ENCODE measurements at places on chromosomes 4 and X.

DNA sequence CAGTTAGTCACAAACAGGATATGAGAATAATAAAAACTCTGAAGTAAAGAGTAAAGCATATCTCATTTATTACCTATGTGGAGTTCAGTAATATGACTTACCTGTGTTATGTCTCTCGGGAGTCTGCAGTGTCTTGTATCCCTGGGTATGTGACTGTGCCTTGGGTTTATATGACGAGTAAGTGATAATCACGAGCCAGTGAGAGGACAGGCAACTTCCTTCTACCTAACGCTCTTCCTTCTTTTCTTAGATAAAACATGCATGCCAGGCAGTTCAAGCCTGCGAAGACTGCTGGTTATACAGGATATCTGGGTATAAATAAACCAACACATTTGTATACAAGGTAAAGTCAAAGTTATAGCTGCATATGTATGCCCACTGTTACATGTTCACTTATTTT is at the start of gene HPGDS:
Gene HPGDS, minus strand, starts transcription at position 143 of the 400 bp plus-strand sequence. CDS start 8,207 bp downstream, outside the sequence.
- no peak for DNase-seq

GRCh38 chr4:106338671-106339070 is 22.3 kb downstream of the AIMP1 start:
- no peak for DNase-seq

- no peak for DNase-seq
Measured at GRCh38 chr4:52982255-52982945, 120.3 kb downstream of the RASL11B start.

DNA sequence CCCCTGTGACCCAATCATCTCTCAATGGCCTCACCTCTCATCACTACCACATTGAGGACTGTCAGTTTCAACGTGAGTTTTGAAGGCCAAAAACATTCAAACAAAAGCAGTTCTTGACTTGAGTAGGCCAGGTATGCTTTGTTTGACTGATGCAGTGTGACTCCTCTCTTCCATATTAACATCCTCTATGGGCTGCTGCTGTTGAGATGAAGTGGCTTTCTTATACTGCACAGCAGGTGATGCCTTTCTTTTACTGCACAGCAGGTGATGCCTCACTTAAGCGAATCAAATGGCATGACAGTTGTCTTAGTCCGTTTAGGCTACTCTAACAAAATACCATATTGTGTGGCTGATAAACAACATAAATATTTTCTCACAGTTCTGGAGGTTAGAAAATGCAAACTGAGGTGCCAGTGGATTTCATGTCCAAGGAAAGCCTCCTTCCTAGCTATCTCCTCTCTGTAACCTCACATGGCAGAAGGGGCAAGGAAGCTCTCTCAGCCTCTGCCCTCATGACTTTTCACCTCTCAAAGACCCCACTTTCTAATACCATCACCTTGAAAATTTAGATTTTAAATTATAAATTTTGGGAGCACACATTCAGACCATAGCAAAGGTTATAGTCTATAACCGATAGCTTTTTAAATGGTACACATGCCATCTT is 2267.9 kb upstream of the AGA start:
- DNase-seq: no peak

DNA sequence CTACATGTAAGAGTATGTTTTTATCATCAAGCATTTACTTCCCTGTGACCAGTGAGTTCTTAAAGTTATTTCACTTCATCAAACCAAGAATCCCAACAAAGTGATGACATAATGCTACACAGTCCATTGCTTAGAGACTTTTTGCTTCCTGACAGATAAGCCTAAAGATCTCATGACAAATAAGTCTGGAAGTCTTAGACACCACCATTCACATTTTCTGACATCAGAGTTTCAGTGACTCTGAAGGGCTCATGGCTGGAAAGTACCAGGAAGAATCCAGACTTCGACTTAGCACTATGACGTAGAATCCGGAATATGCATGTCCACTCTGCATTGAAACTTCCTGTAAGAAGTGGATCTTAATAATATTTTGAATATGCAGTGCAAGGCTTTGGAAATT is 53.7 kb downstream of the CLDN22 start:
- no peak for DNase-seq

GRCh38 chrX:24242649-24243175 is 71.2 kb downstream of the SUPT20HL2 start:
- DNase-seq: no peak

DNA sequence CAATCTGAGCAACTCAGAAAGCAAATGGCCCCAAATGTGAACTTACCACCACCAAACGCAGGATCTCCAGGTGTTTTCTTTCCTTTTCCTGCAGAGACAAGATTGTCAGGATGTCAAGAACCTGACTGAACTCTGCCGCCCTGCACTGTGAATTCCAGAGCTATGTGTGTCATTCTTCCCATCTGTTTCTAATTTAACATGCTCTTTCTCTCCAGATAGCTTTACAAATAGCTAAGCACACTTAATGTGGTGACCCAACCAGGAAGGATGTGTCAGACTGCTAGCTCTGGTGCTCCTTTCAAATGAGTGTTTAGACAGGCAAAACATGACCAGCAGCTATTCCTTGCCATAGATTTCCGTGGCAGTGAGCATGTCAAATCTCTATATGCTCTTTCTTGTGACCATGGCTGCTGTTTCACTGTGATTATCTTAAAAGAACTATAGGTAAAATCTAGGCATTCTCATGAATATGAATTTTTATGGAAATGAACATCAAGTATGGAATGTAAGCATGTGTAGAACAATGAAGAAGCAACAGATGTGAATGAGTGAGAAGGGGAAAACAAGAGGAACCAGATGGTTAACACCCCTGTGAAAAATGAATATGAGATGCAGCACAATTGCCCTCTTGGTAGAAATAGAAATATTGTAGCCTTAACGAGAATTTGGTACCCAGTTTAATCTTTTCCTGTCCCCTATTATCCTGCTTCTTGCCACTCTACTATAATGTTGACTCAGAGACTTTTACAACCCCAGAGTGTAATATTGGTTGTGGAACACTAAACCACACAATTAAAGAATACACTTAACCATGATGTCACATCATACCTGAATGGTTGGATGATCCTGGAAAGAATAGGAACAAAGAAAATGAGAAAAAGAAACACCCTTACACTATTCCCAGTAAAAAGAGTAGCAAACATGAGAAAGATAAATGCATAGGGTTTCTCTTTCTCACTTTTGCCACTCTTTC is 247.8 kb upstream of the DKK2 start:
- DNase-seq: no peak

DNA sequence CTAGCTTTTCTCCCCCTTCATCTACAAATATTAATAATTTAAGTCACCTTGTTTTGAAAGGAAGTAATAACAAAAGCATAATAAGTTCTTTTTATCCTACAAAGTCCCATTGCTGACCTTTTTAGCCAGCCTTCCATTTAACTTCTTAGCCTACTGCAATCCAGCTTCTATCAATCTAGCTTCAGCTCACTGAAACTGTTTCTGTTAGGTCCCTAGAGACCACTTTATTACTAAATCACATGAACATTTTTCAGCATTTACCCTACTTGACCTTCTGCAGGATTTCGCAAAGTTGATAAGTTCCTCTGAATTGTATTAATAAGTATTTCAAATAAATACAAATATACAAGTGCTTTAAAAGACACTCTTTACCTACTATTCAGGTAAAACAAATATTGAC is 186.5 kb downstream of the ANTXR2 start:
- DNase-seq: no peak

DNA sequence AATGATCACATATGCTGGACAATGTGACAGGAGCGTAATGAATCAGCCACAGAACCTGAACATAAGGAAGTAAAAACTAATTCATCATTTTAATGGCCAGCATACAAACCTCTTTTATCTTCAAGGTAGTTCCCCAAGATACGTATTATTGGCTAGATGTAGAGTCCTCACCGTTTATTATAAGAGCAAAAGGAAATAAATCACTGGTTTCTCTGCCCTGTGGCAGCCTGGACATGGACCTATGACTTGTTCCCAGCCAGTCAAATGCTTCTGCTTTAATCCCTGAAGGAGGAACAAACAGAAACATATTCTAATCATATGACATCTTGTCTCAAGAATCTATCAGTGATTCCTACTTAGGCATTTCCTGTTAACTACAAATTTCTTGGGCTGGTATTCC is 86.8 kb upstream of the FAM241A start:
- DNase-seq: no peak

DNA sequence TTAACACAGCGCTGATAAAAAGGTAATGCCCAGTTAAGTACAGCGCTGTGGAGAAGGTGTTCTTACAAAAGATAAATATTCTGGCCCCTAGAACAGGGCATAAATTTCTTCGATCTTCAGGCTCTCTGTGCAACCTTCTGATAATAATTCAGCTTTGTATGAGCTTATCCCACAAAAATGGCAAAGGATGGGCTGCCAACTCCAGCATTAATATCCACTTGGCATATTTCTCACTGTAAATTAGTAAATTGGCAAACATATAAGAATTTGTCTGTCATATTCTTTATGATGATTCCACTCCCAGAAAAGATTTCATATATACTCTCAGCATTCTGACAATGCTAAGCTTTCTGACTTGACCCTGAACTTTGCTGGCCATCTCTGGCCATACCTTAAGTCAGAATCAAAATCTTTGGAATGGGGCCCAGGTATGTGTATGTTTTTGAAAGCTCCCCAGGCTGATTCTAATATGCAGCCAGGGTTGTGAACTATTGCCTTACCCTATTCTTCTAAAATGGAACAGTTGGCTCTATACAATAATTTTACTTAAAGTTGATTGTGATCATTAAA is 134.8 kb downstream of the FRYL start:
- no peak for DNase-seq

- no peak for DNase-seq
Measured at GRCh38 chrX:45353456-45353855, 152.8 kb upstream of the DIPK2B start.

DNA sequence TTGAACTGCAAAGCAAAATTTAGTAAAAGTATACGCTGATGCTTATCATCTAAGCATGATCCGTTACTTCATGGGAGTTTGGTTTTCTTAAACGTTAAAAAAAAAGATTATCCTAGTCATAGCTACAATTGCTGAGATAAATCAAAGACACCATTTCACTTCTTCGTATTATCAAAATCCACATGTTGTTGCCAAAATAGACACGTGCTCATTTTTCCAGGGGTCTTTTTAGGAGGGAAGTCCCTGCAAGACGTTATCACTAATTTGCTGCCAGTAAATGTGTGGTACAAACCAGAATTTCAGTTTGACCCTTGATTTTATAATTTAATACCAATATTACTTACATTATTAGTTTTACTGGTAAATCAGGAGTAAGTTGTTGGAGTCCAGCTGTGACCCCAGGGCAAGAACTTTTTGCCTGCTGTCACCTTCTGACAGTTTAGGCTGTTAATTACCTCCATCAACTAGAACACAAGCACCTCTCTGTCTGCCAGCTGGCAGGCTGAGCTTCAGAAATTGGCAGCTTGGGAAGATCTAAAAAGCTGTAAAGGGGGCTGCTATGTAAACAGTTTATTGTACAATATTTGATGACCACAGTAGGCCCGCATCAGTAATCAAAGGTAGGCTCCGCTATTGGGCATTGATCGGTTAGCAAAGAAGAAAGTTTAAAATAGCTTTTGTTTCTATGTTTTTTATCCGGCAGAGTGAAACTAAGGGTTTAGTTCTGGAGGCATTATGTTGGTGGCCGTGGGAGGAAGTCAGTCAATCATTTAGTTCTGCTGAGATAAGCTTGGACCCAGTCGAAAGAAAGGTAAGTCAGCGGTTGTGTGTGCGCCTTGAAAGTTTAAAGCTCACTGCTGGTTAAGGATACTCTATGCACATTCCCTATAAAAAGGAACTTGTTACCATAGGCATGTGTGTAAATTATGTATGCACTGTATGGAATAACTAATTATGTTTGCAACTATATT is 196.4 kb downstream of the FBXO8 start:
- no peak for DNase-seq

- no peak for DNase-seq
Measured at GRCh38 chr4:156128616-156129015, 174.9 kb upstream of the CTSO start.

- no peak for DNase-seq
Measured at GRCh38 chr4:128130621-128131020, 69.5 kb downstream of the LARP1B start.

GRCh38 chr4:84699001-84699671 is 116.2 kb downstream of the CDS1 start:
- DNase-seq: no peak

DNA sequence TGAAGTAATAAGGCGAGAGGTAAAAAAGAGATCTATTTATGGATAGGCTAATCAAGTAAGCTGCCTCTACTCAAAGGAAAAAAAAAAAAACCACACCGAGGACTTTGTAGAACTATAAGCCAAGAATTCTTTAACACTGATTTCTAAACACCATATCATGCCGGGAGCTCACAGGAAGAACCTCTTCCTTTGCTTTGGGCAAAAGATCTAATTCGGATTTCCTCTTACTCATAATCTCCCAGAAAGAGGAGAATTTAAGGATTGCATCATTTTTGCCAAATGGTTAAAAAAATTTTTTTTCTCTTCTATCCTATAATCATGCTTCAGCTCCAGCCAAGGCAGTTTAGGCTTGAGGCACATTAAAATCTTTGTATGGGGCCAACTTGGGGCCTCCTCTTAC is 95.5 kb downstream of the ZNF827 start:
- DNase-seq: no peak

DNA sequence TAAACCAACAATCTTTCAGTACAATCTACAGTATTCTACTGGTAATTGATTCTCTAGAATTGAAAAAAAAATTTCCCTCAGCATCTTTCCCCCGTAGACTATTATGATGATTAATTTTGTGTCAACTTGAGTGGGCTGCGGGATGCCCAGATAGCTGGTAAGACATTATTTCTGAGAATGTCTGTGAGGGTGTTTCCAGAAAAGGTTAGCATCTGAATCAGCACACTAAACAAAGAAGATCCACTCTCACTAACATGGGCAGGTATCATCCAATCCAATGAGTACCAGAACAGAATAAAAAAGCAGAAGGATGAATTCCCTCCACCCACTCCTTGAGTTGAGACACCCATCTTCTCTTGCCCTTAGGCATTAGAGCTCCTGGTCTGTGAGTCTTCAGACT is 186.1 kb upstream of the MAB21L2 start:
- DNase-seq: no peak

GRCh38 chr4:8892556-8893226 is 21.1 kb upstream of the HMX1 start:
- no peak for DNase-seq

- DNase-seq: no peak
Measured at GRCh38 chr4:129323658-129324057, 227.7 kb downstream of the C4orf33 start.

DNA sequence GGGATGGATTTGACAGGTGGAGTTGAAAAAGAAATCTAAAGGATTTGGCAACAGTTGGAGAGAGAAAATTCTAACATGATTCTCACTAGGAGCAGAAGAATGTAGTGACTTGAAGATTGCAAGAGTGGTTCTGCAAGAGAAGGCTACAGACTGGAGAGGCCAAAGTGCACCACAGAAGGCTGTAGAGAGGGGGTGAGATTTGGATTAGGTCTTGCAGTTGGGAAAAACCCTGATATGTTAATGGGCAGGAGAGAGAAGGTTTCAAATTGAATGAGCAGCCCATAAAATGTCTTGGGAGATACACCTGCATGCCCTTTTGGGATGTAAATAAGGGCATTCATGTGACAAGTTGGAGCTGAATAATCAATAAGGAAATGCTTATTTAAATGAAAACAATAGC is 14.7 kb upstream of the VEGFD start:
- no peak for DNase-seq

- no peak for DNase-seq
Measured at GRCh38 chr4:118033148-118034052, 886 bp upstream of the NDST3 start.

Measured in stimulated activated CD8-positive, alpha-beta memory T cell treated with anti-CD3 and anti-CD28 coated beads, Interleukin-4, amount 100 ng/mL, for 1 hour (primary cell).